ENCODE measurements at places on chromosomes 3 and 15. TPM values are rescaled to one million over a fixed set of nuclear protein-coding genes. Genes with fewer than 3 reads are reported as not detected.
A peak's percentile ranks its signal among the peaks of the same experiment; 100 is the strongest.

MYZAP gene
- 13.1 TPM for total RNA-seq

LRRN1 gene
- 0.55 TPM for total RNA-seq

- DNase-seq, result no peak
Measured at GRCh38 chr3:194585880-194586281, 47.3 kb downstream of the TMEM44 start.

ZNF860 gene
- total RNA-seq, result 5.4 TPM

AGTR1 gene
- total RNA-seq, result 10.2 TPM

LAMB2 gene
- total RNA-seq, result 208 TPM

EPM2AIP1 gene
- total RNA-seq, result 6.7 TPM

LDHAL6B gene
- total RNA-seq, result not detected

DNA sequence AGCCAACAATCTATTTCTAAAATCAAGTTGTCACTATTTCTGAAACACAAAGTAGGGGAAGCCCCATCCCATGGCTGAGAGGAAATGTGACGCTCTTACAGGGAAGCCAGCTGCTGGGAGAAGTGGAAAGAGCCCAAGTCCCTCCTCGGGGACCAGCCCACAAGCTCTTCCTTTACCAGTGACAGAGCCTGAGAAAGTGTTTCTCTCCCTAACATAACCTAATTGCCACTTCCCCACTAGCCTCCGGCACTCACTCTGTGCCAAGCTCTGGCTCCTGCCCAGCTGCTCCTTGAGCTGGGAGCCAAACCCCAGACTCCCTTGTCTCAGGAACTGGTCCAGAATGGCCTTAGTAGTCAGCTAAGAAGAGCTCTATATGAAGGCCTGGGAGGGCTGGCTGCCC is 42.9 kb downstream of the TNFAIP8L3 start:
- peak; percentile 19 for DNase-seq

GRCh38 chr15:71705151-71705550 is 105.2 kb upstream of the NR2E3 start:
- no peak for DNase-seq

STAB1 gene
- total RNA-seq, result 69.2 TPM

GPR15 gene
- 6.6 TPM for total RNA-seq

CCNB2 gene
- total RNA-seq, result 1.9 TPM

DNA sequence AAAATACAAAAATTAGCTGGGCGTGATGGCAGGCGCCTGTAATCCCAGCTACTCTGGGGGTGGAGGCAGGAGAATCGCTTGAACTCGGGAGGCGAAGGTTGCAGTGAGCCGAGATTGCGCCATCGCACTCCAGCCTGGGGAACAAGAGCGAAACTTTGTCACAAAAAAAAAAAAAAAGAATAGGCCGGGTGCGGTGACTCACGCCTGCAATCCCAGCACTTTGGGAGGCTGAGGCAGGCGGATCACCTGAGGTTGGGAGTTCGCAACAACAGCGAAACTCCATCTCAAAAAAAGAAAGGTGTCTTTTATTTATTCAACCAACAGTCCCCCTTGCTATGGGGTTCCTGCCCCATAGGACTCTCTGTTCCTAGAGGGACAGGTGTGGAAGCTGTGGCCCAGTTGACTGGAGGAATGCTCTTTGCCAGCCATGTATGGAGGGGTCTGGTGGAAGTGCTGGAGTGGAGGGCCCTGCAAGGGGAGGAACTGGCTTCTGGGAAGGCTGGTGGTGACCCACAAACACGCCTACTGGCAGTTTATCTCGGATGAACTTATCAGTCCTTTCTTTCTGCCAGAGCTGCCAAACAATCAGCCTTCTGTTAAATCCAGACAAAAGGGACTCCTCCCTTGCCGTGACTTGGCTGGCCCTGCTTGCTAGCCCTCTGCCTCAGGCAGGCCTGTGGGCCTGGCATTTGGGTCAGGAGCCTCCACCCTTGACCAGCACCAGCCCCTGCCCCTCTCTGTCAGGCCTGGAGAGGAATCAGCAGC is 4.6 kb upstream of the DAG1 start:
- no peak for DNase-seq

DNA sequence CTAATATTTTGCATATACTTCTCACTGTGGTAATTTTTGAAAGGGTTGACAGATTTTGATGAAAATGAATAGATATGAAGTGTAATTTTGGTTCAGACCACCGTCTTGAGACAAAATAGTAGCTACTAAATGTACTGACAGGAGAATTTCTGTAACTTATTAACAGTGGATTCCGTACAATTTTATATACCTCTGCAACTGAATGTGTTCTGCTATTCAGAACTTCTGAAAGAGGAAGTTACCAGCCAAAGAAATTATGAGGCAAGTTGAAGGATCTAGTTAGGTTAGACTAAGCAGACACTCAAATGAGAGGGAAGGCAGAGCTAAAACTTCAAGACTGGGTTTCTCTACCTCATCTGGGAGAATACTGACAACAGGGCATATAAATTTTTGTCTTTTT is 29.4 kb downstream of the GAP43 start:
- DNase-seq, result no peak

FBXO40 gene
- not detected for total RNA-seq

DNA sequence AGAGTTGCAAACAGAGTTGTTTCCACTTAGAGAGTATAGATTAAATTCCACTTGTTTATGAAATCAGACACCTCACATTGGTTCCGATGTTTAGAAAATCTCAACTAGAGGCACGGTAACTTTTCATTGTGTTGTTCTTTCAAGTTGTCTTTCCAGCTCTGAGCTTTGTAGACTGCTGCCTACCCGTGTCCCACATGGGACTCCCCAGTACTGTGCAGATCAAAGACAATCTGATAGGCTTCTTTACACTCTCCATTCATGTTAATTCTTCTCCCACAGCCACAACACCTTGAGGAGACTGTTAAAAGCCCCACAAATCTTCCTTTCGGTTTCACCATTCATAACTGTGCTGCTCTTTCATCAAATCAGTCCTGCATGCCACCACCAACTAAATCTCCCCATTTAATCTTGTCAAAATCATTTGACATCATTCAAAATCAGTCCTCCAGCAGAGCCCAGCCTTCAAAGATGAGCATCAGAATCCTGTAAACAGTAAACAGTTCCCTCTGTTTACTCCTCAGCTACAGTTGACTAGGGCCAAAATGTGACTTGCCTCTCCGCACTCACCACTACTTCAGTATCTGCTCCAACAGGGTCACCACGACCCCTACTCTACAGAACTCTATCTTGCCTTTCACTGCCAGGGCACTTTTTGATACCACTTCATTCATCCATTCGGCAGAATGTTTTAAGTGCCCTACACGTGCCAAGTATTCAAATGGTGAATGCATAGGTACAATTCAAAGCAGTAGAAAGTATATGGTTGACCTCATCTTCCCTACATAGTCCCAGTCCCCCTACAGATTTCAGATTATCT is 8.3 kb downstream of the ANXA2 start:
- no peak for DNase-seq

GRCh38 chr15:74950078-74950908 is 6.3 kb downstream of the RPP25 start:
- peak; percentile 84 for DNase-seq

GRCh38 chr3:22959593-22959992 is 243.5 kb upstream of the UBE2E2 start:
- no peak for DNase-seq

FGF12 gene
- 0.32 TPM for total RNA-seq

C3orf85 gene
- total RNA-seq, result not detected

- DNase-seq, result no peak
Measured at GRCh38 chr3:134375582-134376384, 1.5 kb upstream of the AMOTL2 start.

MNS1 gene
- total RNA-seq, result not detected

DNA sequence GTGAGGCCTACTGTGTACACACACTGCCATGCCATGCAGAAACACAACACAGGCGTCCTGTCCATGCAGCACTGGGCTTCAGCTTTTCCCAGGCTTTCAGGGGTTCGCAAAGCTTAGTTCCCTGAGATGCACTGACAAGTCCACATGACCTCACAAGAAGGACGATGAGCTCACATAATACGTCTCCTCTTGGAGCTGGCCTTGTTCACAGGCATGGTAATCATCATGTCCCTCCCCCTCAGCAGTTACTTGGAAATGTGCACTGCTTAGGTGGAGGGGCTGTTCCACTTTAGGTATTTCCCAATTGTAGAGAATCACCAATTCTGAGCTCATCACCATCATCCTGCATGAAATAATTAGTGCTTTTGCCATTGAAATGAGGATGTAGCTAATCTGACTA is 308.8 kb downstream of the LRTM1 start:
- DNase-seq, result no peak

IDH2 gene
- 97.9 TPM for total RNA-seq

GRCh38 chr15:48385031-48385830 is 54.0 kb downstream of the DUT start:
- no peak for DNase-seq

RASGRP1 gene
- total RNA-seq, result 1.9 TPM

CCDC14 gene
- total RNA-seq, result 93.1 TPM
